ENCODE measurements at places on chromosomes 1 and 21. TPM values are rescaled to one million over a fixed set of nuclear protein-coding genes. Genes with fewer than 3 reads are reported as not detected.
A peak's percentile ranks its signal among the peaks of the same experiment; 100 is the strongest.

The C1orf210 gene
- total RNA-seq: not detected

The IARS2 gene
- 65.6 TPM for total RNA-seq

- no peak for DNase-seq
Observed at GRCh38 chr1:184626076-184627006, 128.3 kb downstream of the EDEM3 start.

The RAB42 gene
- total RNA-seq: 0.56 TPM

The LORICRIN gene
- total RNA-seq: not detected

DNA sequence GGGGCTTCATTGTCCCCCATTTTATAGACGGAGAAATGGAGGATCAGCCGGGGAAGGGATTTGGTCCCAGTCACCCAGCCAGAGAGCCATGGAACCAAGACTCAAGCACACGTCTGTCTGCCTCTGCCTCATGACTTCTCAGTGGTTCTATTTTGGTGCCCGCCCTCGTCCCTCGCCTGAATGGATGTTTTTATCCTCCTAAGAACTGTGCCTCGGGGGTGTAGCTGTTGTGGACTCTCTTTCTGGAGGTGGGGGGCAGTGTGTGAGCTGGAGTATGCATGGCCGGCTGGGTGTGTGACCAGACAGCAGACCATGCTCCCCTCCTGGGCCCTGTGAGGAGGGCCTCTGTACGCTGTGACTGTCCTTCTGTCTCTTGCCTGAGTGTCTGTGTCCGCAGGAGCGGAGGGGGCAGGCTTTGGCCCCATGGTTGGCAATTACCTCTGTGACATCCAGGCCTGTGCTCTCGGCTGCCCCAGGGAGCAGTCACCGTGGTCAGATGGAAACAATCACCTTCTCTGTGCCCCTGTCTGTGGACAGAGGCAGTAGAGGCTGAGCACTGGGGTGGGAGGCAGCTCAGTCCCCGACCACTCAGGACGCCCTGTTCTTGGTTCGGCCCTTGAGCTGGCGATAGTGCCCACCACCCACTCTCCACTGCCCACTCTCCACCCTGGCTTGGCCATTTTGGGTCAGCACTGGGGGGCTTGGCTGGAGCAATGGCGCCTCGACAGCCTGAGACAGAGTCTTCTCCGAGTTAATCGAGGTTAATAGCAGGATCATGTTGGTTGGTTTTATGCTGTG lies 20.4 kb downstream of the WNT4 start:
- no peak for DNase-seq

DNA sequence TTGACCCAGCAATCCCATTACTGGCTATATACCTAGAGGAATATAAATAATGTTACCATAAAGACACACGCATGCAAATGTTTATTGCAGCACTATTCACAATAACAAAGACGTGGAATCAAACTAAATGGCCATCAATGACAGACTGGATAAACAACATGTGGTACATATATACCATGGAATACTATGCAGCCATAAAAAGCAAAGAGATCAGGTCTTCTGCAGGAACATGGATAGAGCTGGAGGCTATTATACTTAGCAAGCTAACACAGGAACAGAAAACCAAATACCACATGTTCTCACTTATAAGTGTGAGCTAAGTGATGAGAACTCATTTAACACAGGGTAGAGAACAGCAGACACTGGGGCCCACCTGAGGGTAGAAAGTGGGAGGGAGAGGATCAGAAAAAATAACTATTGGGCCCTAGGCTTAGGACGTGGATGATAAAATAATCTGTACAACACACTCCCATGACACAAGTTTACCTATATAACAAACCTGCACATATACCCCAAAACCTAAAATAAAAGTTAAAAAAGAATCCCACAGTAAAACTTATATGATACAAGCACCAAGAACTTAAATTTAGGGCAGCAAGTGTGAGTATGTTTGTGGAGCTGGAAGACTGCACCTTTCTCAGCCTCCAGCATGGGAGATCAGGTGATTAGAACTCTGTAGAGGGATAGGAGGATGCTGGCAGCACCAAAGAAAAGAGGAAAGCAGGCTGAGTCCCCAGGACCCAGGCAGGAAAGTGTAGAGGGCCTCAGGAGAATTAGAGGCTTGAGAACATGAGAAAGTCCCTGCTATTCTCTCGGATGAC lies 320.8 kb upstream of the USP24 start:
- DNase-seq: no peak

The TMEM200B gene
- 22.5 TPM for total RNA-seq

DNA sequence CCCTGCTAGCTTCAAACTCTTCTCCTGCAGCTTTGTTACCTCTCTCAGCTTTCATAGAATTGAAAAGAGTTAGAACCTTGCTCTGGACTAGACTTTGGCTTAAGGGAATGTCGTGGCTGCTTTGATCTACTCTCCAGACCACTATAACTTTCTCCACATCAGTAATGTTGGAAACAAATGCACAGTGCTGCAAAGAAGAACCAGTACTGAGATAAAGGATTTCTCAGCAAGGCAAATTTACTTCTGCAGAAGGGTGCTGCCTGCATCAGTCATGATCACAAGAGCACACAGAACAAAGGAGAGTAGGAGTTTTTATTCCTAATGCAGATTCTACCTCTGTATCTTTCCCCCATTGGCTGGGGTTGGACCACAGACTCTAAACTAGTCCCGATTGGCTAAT lies 621.6 kb upstream of the CHRM3 start:
- no peak for DNase-seq

The BSND gene
- not detected for total RNA-seq

The CLDN17 gene
- not detected for total RNA-seq

DNA sequence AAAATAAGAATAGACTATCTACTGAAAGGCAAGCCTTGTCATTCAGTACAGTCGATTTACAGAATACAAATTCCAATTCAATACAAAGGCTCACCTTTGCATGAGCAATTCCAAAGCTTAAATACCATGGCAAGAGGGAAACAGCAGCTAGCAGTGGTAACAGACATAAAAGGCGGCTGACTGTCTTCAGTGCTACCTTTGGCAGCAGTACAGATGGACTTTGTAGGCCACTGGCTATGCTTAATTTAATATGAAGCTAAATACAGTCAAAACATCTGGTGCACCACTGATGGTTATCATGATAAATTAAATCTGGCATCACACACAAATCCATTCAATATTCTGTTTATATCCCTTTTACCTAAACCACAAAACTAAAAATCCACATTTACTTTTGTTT lies 62.4 kb downstream of the RERE start:
- no peak for DNase-seq

DNA sequence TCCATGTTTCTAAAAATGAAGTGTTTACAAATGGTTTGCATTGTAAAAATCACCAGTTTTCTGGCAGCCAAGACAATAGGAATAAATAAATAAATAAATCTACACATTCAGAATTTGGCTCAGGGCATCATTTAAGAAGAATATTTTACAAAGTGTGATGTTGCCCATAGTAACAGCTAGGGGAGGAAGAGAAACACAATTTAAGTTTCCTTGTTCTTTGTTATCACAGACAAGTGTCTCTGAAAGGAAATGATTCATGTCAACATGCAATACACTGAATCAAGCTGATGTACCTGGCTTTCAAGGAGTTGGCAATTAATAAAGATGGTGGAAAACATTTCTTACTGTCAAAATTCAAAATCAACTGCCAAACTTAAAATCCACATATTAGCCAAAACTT lies 74.7 kb downstream of the LHX8 start:
- DNase-seq: no peak

- DNase-seq: no peak
Observed at GRCh38 chr1:55217226-55217986, 2.2 kb upstream of the USP24 start.

DNA sequence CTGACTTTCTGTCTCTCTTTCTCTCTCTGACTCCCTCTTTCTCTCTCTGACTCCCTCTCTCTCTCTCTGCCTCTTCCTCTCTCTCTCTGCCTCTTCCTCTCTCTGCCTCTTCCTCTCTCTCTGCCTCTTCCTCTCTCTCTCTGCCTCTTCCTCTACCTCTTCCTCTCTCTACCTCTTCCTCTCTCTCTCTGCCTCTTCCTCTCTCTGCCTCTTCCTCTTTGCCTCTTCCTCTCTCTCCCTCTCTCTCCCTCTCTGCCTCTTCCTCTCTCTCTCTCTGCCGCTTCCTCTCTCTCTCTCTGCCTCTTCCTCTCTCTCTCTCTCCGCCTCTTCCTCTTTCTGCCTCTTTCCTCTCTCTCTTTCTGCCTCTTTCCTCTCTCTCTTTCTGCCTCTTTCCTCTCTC lies 18.6 kb upstream of the ANKRD45 start:
- DNase-seq: no peak

GRCh38 chr1:41447995-41448770 lies 36.3 kb downstream of the EDN2 start:
- DNase-seq: peak; percentile 87

GRCh38 chr1:233598891-233599541 lies 14.9 kb upstream of the KCNK1 start:
- DNase-seq: no peak

DNA sequence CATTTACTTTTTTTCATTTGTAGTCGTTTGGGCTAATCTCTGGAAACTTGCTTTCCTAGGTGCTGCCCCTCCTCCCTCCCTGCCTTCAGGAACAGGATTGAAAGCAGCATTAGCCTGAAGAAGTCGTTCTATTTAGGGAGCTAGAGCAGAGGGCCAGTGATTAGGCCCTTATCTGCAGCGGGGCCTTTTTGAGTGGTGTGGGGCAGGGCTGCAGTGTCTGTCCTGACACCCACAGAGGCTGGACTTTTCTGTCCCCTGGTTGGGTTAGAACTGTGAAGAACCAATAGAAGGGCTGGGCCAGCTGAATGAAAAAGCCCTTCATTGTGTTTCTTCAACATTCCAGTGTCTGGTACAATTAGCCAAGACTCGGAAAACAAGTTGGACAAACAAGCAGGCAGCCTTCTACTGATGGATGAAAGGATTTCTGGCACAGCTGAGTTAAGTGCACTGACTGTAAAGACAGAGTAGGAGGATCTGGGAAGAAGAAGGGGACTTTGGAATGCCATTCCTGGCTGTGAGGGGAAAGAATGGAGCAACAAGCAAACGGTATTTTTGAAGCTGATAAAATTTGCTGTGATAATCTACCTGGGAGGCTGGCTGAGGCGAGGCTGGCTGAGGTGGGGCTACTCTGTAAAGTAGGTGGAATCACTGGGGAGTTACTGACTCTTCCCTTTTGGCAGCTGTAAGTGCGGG lies 9.7 kb downstream of the MACF1 start:
- DNase-seq: no peak

GRCh38 chr1:202286622-202287097 lies 55.1 kb downstream of the UBE2T start:
- DNase-seq: no peak

The ECM1 gene
- total RNA-seq: 19.8 TPM

The SPRR2G gene
- total RNA-seq: not detected

- no peak for DNase-seq
Observed at GRCh38 chr1:28744184-28744583, 7.4 kb downstream of the YTHDF2 start.

The LAMC2 gene
- total RNA-seq: 3.5 TPM

DNA sequence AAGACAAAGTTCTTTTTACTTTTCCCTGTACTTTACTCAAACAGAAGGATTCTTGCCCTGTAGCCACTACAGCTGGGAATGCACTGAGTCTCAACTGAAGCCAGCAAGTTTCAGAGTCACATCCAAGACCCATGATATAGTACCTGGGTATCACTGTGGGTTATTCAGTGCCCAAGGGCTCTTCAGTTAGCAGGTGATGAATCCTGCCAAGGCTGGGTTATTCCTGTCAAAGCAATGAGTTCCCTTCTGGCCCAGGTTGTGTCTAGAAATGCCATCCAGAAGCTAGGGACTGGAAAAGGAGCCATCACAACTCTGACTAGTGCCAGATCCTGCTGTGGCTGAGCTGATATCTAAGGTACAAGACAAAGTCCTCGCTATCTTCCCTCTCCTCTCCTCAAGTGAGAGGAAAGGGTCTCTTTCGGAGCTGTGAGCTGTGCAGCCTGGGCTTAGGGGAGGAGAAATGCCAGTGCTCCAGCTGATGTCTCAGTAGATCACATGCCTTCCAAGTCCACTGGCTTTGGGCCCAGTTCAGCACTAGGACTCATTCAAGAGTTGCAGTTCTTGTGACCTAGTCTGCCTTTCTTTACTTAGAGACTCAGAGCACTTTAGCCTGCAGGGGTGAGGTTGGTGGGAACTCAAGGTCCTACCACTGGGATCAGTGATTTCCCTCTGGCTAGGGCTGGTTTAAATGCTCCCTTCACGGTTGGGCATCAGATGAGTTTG lies 369.4 kb downstream of the TBX15 start:
- no peak for DNase-seq

DNA sequence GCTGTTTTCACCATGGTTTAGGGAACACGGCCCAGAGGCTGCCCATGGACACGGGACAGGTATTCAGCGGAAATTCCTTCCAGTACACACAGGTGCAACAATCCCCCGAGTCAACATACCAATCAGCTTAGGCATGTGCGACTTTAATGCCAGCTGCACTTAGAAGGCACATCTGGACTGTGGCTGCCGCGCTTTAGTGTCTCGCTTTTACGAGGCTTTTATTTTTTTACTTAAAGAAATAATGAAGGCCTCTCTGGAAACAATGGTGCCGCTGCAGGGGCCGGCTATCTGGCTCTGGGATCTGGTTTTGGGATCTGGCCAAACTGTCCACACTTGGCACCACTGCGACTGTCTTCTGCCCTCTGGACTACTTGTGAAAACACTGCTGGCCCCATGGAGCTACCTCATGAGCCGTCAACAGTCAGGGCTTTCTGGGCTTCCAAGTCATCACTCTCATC lies 55.5 kb downstream of the SLC66A1 start:
- no peak for DNase-seq

DNA sequence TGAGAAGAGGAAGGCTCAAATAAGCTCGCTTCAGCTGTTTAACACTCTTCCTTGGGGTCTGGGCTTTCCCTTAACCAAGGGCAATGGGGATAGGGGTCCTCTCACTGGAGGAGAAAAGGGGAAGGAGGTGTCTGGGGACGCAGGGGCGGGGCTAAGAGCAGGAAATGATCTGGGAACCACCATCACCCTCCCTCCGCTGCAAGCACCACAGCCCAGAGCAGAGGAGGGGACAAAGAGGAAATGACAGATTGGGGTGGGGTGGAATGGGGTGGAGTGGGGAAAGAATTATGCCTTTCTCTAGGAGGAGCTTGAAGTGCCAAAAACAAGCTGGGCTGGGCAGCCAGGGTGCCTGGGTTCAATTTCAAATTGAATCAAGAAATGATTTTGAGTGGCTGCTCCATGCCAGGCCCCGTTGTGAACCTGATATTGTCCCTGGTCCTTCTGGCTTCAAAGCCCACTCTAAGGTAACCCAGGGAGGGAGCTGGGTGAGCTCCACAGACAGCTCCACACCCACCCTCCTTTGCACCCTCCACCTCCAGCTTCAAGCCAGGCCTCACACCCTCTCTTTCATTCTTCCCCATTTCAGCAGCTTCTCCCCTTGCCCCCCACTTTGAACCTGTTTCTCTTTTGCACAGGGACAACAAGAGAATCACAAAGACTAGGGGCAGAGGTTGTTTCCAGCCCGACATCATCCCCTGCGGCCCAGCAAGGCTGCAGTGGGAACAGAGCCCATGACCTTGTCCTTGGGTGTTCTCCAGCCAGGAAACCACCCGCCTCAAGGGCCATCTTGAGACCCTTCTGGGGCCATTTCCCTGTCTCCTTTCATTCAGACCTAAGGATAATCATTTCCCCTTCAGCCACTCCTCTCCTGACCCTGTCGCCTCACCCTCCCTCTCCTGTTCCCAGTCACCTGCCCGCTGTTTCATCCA lies 1.1 kb downstream of the ARHGAP30 start:
- no peak for DNase-seq

GRCh38 chr21:17454315-17455027 lies 58.4 kb upstream of the CXADR start:
- no peak for DNase-seq

The RPS27 gene
- 1,646 TPM for total RNA-seq

The MCOLN2 gene
- not detected for total RNA-seq

GRCh38 chr1:3372317-3372716 lies 82.1 kb upstream of the ARHGEF16 start:
- DNase-seq: no peak

Measured in osteocyte (in vitro differentiated cells).